ENCODE measurements at places on chromosomes 5 and 9. TPM values are rescaled to one million over a fixed set of nuclear protein-coding genes. Genes with fewer than 3 reads are reported as not detected.

ACOT12 gene
- under 0.01 TPM for total RNA-seq

STPG3 gene
- total RNA-seq = not detected

ZNF483 gene
- 1.2 TPM for total RNA-seq

DND1 gene
- total RNA-seq = not detected

MAST4 gene
- total RNA-seq = 4.4 TPM

AP3B1 gene
- 57.2 TPM for total RNA-seq

TMEM8B gene
- 2.0 TPM for total RNA-seq

ADAMTSL2 gene
- total RNA-seq = 1.2 TPM

CCDC192 gene
- total RNA-seq = not detected

ELOVL7 gene
- total RNA-seq = under 0.01 TPM
